Activated CD4-positive, alpha-beta T cell treated with anti-CD3 and anti-CD28 coated beads for 36 hours (primary cell): ENCODE measurements at places on chromosomes 5 and 9. TPM values are rescaled to one million over a fixed set of nuclear protein-coding genes. Genes with fewer than 3 reads are reported as not detected.

GRCh38 chr9:78358329-78359051 is 61.6 kb downstream of the PSAT1 start:
- DNase-seq: no peak

The SPINK4 gene
- not detected for total RNA-seq

The SNX24 gene
- total RNA-seq: 4.9 TPM

- peak; percentile 42 for DNase-seq
Observed at GRCh38 chr5:141603923-141604717, 14.7 kb downstream of the DIAPH1 start.

The PCDHB3 gene
- not detected for total RNA-seq

DNA sequence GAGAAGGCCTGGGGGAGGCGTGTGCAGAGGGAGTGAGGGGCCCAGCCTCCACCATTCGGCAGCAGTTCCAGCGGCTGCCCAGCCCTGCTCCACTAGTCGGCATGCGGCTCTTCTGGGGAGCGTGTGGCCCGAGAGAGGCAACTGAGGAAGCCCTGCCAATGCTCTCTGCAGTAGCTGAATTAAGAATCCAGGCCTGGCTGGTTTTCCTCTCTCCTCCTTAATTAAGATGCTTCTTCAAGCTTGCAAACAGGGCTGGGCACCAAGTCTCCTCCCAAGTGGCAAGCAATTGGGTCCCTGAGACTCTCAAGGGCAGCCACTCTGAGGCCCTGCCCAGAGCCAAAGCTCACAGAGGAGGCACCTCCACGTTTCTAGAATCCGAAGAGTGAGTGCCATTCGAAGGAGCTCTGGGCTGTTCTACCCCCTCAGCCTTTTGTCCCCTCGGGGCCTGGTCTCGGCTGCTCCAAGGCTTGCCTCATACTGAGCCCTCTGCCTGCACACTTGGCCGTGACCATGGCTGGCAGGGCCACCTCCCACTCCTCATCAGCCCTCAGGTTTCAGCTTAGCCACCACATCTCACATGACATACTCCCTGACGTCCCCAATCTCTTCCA is 75.4 kb upstream of the LRRTM2 start:
- DNase-seq: no peak

GRCh38 chr9:106284296-106284695 is 578.7 kb upstream of the ZNF462 start:
- DNase-seq: no peak

The DOK3 gene
- total RNA-seq: 4.2 TPM

GRCh38 chr5:143245929-143246561 is 157.4 kb downstream of the NR3C1 start:
- DNase-seq: no peak

DNA sequence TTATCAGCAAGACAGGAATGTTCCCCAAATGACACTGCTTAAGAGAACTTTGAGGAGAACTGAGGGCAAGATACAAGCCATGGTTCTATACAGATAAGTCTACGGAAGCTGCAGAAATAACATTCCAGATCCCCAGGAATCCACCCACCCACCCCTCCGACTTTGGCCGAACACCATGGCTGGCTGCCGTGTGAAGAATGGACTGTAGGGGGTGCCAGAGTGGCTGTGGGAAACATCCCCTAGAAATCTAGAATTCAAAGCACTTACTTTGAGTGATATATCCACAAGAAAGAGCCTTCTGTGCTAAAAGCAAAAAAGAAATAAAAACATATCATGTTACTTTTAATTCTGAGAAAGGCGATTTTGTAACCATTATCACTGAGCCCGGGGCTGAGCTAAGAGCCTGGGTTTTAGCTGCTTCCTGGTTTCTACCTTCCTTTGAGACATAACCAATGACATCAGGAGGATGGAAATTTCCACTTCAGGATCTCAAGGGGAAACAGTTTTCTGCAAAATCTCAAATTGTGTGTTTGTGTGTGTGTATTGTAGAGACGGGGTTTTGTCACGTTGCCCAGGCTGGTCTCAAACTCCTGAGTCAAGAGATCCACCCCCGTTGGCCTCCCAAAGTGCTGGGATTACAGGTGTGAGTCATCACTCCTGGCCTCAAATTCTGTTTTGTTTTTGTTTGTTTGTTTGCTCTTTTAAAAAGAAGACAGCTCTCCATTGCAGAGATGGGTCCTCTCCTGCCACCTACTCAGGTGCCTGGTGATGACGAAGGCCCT is 36.4 kb downstream of the GGTA1 start:
- DNase-seq: peak; percentile 63

DNA sequence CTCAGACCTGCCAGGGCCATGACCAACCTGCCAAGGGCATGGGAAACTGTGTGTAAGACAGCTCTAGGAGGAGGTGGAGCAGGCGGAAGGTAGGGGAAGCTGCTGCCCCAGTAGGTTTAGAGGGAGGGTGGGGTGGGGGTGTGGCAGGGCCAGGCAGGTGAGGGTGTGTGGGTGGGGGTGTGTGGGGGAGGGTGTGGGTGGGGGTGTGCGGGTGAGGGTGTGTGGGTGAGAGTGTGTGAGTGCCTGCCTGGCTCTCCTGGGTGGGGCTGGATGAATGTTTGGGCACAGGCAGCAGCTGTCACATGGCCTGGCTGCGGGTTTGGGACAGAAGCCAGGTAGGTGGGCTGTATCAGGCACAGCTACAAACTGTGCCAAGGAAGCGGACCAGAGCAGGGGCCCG is 8.8 kb upstream of the N4BP3 start:
- DNase-seq: no peak

- DNase-seq: no peak
Observed at GRCh38 chr9:34540827-34541226, 18.0 kb upstream of the ENHO start.

DNA sequence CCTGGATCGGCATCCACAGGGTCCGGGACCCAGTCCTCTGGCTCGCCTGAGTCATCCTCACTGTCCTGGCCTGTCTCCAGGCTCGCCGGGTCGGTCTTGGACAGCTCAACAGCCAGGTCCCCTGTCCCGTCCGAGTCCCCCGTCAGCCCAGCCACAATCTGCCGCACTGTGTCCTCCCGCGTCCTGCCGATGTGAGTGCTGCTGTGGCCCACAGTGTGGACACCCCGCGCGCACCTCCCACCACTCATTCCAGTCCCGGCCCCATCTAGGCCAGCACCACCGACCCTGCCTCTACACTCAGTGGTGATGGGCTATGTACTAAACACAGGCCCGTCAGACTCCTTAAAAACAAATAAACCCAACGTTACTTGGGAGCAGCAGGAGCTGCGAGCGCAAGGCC is 6.7 kb downstream of the ANAPC2 start:
- no peak for DNase-seq

DNA sequence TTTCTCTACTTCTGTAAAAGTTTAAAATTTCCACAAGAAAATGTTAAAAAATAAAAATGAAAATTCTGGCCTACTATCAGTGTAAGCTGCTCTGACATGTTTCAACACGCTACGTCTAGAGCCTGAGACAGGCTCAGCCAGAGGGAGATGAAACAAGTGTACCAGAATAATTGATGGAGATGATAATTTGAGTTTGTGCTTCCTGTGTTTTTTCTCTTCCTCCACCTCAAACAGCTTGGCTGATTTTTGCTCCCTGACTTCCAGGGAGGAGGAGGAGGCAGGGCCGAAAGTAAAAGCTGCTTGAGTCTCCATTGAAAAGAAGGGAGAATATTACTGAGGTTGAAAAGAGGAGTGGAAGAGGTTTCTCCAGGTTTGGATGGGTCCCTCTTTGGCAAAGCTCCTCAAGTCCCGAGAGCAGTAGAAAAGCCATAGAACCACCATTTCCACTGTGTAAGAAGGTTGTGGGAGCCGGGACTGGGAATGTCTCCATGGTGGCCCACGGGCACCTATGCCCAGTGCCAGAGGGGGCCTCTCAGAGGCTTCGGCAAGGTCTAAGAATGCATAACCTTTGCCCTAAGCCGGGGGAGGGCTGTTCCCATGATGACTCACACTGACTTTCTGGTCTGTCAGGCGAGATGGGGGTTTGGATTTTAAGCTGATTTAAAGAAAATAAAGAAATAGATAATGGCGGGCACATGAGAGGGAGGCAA is 95.1 kb downstream of the HRH2 start:
- no peak for DNase-seq

- peak; percentile 87 for DNase-seq
Observed at GRCh38 chr9:132268725-132269352, 85.9 kb downstream of the SETX start.

- no peak for DNase-seq
Observed at GRCh38 chr9:71003346-71003745, 118.1 kb downstream of the TRPM3 start.

The F12 gene
- 4.9 TPM for total RNA-seq

DNA sequence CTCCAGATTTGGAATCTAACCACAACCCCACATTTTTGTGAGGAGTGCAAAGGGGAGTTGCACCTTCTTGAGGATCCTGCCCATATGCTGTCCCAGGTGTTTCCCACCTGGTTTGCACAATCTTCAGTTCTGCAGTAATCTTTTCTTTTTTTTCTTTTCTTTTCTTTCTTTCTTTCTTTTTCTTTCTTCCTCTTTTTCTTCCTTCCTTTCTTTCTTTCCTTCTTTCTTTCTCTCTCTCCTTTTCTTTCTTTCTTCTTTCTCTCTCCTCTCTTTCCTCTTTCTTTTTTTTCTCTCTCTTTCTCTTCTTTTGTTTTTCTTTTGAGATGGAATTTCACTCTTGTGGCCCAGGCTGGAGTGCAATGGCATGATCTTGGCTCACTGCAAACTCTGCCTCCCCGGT is 90.0 kb upstream of the FANCC start:
- no peak for DNase-seq

- no peak for DNase-seq
Observed at GRCh38 chr9:126682928-126683697, 69.4 kb downstream of the LMX1B start.

GRCh38 chr9:99868845-99869244 is 37.6 kb upstream of the STX17 start:
- no peak for DNase-seq

The IRX1 gene
- not detected for total RNA-seq

DNA sequence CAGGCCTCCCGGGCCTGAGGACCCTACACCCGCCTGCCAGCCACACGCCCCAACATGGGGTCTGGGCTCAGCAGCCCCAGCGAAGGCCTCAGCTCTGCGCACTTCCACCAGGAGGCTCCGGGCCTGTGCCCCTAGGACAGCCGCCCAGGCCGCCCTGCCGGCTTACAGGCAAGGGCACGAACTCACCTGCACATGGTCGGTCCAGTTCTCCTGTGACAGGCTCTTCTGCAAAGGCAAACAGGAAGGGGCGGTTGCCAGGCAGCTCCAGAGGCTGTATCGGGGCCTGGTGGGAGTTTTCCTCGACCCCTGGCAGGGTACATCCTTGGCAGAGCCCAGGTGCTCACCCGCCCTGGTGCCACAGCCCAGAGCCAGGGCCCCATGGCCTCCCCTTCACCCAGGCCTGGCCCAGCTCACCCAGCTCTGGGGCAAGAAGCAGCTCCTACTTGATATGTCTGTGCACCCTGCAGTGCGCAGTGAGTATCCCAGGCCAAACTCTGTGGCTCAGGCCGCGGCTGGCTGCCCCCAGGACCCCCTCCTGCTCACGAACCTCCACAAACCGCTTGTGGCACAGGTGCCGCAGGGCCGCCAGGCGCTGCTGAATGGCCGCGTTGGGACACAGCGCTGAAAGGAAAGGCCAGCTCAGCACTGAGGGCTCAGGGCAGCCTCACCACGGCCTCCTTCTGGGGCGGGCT is 52.2 kb upstream of the NRARP start:
- no peak for DNase-seq

DNA sequence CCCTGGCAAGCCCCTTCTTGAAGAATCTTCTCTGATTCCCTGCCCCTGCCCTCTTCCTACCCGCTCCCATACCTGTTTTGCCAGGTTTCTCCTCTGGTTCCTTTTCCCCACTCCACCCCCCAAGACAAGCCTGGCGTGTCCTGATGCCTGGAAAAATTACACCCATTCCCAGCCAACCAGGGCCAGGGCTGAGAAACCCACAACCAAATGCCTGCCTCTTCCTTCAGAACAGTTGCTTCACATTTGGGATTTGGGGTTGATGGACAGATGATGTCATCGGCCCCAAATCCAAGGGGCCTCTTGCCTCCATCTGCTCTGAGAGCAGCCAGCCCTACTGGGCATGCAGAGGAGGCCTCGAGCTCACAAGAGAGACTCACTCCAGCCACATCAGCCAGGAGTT is 8.8 kb upstream of the NEK6 start:
- DNase-seq: no peak

The LHX6 gene
- total RNA-seq: 0.11 TPM

DNA sequence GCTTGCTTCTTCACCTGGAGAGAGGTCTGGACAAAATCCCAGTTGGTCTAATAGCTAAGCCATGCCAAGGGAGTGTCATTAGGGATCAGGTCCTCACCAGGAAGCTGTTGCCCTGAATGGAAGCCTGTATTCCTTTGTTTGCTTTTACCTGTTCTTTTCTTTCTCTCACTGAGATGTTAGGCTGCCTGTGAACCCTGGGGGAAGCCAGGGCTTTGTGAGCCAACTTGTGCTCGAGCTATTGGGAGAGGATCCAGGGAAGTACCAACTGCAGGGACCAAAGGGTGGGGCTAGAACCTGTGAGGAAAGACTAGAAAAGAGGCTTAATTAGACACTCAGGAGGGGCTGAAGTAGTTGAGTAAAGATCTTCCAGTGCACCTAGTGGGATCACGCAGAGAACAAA is 451.2 kb upstream of the TLE4 start:
- no peak for DNase-seq

- no peak for DNase-seq
Observed at GRCh38 chr5:133792024-133792423, 176.4 kb downstream of the C5orf15 start.

The CDO1 gene
- total RNA-seq: 0.16 TPM

DNA sequence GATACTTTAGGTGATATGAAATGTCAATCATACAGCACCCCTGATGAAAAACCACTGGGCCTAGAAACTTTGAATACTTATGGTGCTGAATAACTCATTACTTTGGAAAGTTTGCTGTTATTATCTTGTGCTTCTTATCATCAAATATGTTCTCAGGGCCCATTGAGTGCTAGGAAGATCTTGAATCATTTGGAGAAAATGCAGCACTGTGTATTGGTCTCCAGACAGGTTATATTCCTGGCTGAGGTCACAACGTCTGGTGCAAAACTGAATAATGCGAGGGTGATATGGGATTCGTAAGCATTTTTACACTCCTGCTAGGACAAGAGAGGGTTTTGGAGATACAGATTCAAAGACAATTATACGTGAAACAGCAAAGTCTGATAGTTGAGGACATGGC is 249.4 kb upstream of the TNC start:
- no peak for DNase-seq

- DNase-seq: no peak
Observed at GRCh38 chr9:134552349-134552990, 89.1 kb upstream of the COL5A1 start.

- no peak for DNase-seq
Observed at GRCh38 chr9:110282018-110282738, 25.9 kb upstream of the TXN start.

GRCh38 chr9:128078504-128079434 is 10.7 kb downstream of the SLC25A25 start:
- DNase-seq: no peak

- no peak for DNase-seq
Observed at GRCh38 chr9:81559709-81560108, 129.6 kb downstream of the TLE1 start.

The SVEP1 gene
- not detected for total RNA-seq

The HAPLN1 gene
- total RNA-seq: not detected

- DNase-seq: no peak
Observed at GRCh38 chr5:36505021-36505420, 101.4 kb upstream of the SLC1A3 start.

The CCL27 gene
- 0.23 TPM for total RNA-seq

- no peak for DNase-seq
Observed at GRCh38 chr9:3809724-3810123, 283.9 kb upstream of the RFX3 start.

- DNase-seq: no peak
Observed at GRCh38 chr5:106894964-106895363, 775.8 kb downstream of the EFNA5 start.

- DNase-seq: no peak
Observed at GRCh38 chr9:105678163-105678562, 15.9 kb downstream of the TAL2 start.

The NDOR1 gene
- total RNA-seq: 27.8 TPM
